Subcutaneous preadipocyte (primary cell): ENCODE measurements at places on chromosomes 5 and 9. TPM values are rescaled to one million over a fixed set of nuclear protein-coding genes. Genes with fewer than 3 reads are reported as not detected.

The SPRY4 gene
- total RNA-seq: 14.7 and 45.2 TPM in 2 replicates

The CDX1 gene
- not detected in 2 replicates for total RNA-seq

The PCDHGB2 gene
- 1.1 and 2.0 TPM in 2 replicates for total RNA-seq

The PCDH1 gene
- under 0.01 TPM in 1 of 2 replicates, not detected in the other for total RNA-seq

The FAXDC2 gene
- 3.1 and 7.3 TPM in 2 replicates for total RNA-seq

The FOXI1 gene
- total RNA-seq: not detected in 2 replicates

The MYOZ3 gene
- 0.39 TPM in 1 of 2 replicates, not detected in the other for total RNA-seq

The ITK gene
- total RNA-seq: not detected in 2 replicates

The MOB3B gene
- total RNA-seq: under 0.01 TPM in 2 replicates

The GPR151 gene
- not detected in 2 replicates for total RNA-seq

The SLC34A1 gene
- total RNA-seq: not detected in 2 replicates

The PPIC gene
- 15.8 and 19.9 TPM in 2 replicates for total RNA-seq

The DMRT2 gene
- 1.1 and 1.6 TPM in 2 replicates for total RNA-seq

The PNPLA7 gene
- 0.98 and 1.1 TPM in 2 replicates for total RNA-seq

The SLC6A19 gene
- total RNA-seq: not detected in 2 replicates

The CYFIP2 gene
- 15.1 and 29.7 TPM in 2 replicates for total RNA-seq

The CKMT2 gene
- 0.78 and 2.9 TPM in 2 replicates for total RNA-seq

The LCN6 gene
- not detected in 2 replicates for total RNA-seq

The GPX3 gene
- total RNA-seq: 3.1 and 32.3 TPM in 2 replicates

The PTPRD gene
- 7.2 and 18.4 TPM in 2 replicates for total RNA-seq

The RANBP3L gene
- under 0.01 TPM in 1 of 2 replicates, not detected in the other for total RNA-seq

The WNT8A gene
- total RNA-seq: not detected in 2 replicates

The HOMER1 gene
- 5.5 and 7.0 TPM in 2 replicates for total RNA-seq

The PRDM9 gene
- total RNA-seq: not detected in 2 replicates

The PPP2R2B gene
- not detected in 2 replicates for total RNA-seq

The PURA gene
- 11.4 and 14.3 TPM in 2 replicates for total RNA-seq

The IRGM gene
- total RNA-seq: under 0.01 and 0.20 TPM in 2 replicates

The ADAMTSL1 gene
- total RNA-seq: 134 and 166 TPM in 2 replicates

The FOXD4L6 gene
- 0.20 and 0.37 TPM in 2 replicates for total RNA-seq

The ELOVL7 gene
- under 0.01 TPM in 2 replicates for total RNA-seq

The ISOC1 gene
- total RNA-seq: 10.7 and 21.5 TPM in 2 replicates

The MEIKIN gene
- not detected in 2 replicates for total RNA-seq

The CCDC183 gene
- 0.20 and 0.37 TPM in 2 replicates for total RNA-seq

The C9orf43 gene
- total RNA-seq: 0.20 TPM in 1 of 2 replicates, not detected in the other

The DND1 gene
- under 0.01 and 0.39 TPM in 2 replicates for total RNA-seq

The ENHO gene
- under 0.01 TPM in 1 of 2 replicates, not detected in the other for total RNA-seq
